ENCODE measurements at places on chromosomes 6 and 20.

DNA sequence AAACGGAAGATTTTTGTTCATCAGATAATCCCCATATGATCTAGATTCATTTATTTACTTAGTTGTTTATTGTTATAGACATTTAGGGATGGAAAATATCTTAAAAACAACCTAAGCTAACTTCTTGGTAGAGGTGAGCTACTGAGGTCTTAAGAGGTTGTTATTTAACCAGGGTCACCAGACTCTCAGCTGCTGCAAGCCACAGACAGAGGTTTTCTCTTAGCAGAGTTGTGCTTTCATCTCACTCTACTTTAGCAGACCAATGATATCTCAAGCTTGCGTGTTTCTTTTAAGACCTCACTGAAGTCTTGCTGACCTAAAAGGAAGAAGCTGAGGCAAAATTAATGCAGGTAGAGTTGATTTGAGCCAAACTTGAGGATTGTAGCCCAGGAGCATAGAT is 43.6 kb downstream of the NCOA7 start:
- no peak for DNase-seq

- DNase-seq: peak; percentile 28
Observed at GRCh38 chr6:79076160-79076559, 1.9 kb downstream of the PHIP start.

DNA sequence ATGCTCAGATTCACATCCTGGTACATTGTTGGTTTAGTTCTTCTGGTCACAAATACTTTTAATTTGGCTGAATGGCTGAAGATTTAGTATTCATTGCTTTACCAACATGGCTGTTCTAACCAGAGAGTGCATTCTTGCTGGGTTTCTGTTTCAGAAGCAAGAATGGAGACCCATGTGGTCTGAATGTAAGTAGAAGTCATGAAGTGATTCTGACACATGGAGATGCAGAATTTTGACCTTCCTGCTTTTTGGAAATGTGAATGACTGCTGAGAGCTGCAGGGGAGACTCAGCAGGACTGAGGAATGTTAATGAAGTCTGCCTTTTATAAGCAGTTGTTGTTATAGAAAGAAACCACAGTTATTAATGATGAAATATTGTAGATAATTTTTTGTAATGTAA is 576.1 kb upstream of the MARCKS start:
- DNase-seq: peak; percentile 39

DNA sequence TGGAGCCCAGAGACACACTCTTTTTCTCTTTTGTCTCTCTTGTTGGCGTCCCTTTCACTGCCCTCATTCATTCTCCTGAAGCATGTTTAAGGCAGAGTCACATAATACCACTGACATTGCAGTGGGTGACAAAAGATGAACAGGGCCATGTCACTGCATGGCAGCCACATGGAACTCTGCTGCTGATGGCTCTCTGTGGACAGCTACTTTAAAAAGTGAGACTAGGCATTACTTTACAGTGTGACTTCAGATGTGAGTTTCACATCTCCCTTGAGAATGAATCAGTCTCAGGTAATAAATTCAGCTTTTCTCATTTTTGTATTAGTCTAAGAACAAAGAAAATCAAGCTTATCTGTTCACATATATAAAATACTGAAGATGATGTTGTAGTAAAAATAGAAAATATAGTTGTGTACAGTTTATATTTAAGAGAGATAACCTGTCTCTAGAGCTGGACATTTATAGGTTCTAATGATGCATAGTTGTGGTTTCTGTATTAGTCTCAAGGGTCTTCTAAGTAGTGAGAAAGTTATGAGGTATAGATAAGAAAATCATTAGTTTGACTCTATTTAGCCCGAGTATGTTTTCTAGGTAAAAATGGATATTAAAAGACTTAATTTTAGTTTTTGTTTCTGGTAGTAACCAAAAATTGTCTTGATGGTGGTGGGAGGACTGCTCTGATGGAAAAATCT is 6.1 kb downstream of the MRS2 start:
- DNase-seq: no peak

- no peak for DNase-seq
Observed at GRCh38 chr20:10799735-10800134, 125.9 kb upstream of the JAG1 start.

GRCh38 chr6:32883789-32884188 is 29.8 kb downstream of the PSMB9 start:
- DNase-seq: peak; percentile 16

GRCh38 chr20:45247865-45248264 is 6.5 kb downstream of the SLPI start:
- no peak for DNase-seq

DNA sequence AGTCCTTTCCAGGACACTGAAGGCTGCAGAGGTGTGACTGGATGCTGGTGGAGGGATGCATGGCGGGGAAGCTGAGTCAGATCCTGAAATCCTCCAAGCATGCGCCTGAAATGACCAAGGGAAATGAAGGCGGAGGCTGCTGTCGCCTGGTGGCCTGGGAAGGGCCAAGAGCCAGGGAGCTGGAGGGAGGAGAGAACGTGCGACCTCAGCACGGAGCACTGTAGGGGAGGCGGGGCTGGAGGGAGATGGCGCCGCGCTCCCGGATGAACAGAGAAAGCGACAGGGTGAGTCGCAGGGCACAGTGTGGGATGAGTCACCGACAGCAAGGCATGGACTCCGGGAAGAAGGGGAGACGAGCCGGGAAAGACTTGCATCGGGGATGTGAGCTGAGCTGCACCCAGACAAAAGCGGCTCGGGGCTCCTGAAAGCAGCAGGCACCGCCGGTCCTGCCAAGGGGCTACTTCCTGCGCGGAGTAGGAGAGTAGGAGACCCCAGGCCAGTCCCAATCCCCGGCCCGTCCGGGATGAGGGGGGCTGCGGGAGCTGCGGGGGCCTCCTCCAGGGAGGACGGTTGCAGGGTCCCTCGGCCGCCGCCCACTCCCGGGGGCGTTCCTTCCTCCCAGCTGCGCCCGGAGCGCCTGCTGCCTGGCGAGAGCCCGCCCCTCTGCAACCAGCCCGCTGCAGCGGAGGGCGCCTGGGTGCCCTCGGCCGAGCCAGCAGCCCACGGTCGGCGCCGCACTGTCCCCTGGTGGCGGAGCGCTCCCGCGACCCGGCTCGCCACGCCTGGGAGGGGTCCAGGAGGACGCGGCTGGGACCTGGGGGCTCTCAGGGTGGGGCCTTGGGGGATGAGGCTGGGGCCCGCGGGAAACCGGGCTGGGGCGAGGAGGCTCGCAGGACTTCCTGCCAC is 11.0 kb upstream of the NQO2 start:
- peak; percentile 92 for DNase-seq

DNA sequence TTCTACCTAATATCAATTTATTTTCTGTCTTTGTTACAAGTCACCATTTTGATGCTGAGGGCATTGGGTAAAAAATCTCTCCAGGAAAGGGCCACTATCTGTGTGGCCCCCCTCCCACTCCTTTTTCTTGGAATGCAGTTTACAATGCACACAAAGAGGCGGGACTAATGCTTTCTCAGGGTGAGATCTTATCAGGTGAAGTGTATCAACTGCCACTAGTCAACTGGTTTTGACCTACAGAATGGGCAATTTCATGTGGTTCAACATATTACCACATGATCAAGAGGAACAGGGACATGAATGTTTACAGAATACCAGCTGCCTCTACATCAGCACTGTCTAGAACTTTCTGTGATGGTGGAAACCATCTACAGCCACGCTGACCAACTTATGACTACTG is 3.7 kb downstream of the RRBP1 start:
- no peak for DNase-seq

DNA sequence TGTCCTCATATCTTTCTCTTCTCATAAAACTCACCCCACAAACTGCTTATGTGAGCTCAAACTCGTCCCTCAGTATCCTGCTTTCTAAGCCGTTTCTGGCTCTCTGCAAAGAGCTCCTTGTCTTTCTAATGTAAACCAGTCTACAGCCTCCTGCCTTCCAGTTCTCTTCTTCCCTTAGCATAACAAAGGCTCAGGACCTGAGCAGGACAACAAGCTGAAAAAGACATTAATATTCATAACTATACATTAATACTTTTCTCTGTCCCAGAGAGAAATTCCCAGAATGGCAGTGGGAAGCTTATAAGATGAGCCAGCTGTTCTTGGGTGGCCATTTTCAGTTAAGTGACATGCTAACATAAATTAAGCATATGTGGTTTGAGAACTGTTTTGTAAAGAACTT is 207.0 kb upstream of the TCF21 start:
- DNase-seq: peak; percentile 8

- no peak for DNase-seq
Observed at GRCh38 chr20:52346797-52347196, 155.2 kb upstream of the ZFP64 start.

DNA sequence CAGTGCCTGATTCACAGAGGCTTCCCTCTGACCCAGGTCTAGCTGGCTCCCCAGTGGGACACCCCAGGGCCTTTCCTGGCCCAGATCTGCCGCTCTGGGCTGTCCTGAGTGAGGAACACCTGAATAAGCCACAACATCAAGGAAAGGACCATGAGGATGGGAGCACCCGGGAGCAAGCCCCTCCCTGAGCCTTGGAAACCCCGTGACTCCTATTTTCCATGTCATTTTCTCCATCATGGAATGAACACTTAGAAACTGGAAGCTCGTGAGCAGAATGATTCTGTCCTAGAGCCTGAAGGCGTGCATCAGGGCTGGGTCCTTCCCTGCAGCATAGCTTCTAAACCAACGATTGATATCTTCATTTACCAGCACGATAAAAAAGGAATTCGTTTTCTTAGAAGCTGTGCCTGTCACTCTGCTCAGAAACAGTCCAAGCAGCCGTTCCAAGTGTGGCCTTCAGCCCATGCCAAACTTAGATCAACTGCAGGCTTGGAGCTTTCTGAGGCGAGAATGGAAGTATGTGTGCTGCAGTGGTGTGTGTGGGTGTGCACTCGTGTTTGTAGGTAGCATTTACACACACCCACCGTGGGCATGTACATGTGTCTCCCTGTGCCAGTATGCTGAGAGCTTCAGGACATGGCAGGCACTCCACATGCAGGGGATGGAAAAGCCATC is 83.2 kb upstream of the FOXC1 start:
- DNase-seq: no peak

- DNase-seq: no peak
Observed at GRCh38 chr6:106870824-106871717, 103.5 kb downstream of the CD24 start.

GRCh38 chr6:100232781-100233573 is 231.7 kb downstream of the SIM1 start:
- DNase-seq: no peak

GRCh38 chr6:36350681-36351571 is 14.2 kb upstream of the BNIP5 start:
- peak; percentile 68 for DNase-seq

DNA sequence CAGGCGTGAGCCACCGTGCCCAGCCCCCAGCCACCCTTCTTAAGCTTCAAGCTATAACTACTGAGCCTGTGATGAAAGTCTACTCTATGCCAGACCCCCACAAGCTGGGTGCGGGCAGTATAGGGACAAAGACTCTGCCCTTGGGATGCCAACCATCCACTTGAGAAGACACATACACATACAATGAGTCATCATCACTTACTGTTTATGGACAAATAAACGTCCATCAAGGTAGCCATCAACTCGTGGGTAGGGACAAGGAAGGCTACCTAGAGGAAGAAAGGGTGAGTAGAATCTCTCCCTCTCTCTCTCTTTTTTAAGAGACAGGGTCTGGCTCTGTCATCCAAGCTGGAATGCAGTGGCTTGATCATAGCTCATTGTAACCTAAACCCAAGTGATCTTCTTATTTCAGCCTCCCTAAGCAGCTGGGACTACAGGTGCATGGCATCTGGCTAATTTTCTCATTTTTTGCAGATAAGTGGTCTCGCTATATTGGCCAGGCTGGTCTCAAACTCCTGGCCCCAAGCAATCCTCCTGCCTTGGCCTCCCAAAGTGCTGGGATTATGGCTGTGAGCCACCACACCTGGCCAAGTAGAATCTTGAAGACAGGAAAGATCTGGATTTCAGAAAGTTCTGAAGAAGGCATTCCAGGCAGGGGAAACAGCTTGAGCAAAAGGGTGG is 2.6 kb upstream of the TP53INP2 start:
- no peak for DNase-seq

DNA sequence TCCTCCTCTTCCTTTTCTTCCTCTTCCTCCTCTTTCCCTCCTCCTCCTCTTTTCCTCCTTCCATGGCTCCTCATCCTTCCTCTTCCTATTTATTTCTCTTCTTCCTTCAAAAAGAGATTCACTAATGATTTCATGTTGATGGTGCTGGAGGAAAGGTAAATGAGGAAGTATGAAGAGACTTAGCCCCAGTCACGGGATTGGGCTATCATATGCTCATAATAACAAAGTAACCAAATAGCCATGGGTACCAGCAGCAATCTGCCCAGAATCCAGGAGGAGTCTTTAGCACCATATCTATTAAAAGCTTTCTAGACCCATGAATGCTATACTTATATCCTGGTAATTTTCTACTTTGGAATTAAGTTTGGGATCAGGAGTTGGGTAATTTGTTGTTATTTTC is 910.9 kb upstream of the MAP3K7 start:
- no peak for DNase-seq

DNA sequence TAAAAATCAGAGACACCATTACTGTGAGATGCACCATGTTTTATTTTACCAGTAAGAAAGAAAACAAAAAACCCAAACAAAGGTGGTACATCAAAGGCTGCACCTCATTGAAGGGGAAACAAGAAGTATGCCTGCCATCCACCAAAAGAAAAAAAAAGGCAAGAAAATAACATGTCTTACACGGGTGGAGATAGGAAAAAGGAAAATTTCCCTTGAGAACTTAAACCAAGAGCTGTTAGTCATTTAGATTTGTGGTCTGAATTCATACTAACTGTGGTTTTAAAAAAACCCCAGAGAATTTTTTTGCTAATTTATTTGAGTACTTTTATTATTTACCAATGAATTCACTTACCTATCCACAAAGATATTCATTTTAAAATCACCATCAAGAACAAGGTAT is 144.0 kb downstream of the LRRC1 start:
- peak; percentile 67 for DNase-seq

DNA sequence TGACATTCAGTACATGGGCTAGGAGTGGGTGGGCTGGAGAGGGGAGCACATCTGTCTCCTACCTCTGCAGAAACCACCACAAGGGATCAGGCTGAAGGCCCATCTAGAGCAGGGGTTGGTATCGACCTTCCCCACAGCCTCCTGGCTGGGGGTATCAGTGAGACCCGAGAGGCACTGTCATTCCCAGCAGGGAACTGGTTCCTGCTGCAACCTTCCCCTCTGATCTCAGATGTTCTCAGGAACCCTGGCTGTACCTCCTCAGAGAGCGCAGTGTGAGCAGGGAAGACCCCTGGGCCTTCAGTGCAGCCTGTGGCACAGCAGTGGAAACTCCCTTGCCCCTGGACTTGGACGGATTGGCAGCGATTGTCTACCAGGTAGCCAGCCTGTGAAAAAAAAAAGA is 7.8 kb downstream of the IP6K3 start:
- DNase-seq: no peak

DNA sequence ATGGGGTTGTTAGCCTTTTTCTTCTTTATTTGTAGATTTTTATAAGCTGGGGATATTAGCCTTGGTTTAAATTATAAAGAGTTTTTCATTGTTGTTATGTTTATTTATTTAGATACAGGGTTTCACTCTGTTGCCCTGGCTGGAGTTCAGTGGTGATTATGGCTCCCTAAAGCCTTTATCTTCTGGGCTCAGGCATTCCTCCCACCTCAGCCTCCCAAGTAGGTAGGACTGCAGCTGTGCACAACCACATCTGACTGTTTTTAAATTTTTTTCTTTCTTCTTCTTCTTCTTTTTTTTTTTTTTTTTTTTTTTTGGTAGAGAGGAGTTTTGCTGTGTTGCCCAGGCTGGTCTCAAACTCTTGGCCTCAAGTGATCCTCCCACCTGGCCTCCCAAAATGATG is 80.9 kb downstream of the UBE3D start:
- no peak for DNase-seq

GRCh38 chr6:158118886-158119285 is 49.2 kb downstream of the SERAC1 start:
- no peak for DNase-seq

GRCh38 chr6:4370066-4370465 is 234.7 kb upstream of the ECI2 start:
- DNase-seq: peak; percentile 91
